ENCODE measurements at places on chromosomes 1 and 21.

GRCh38 chr1:38265293-38266196 lies 219.0 kb upstream of the POU3F1 start:
- no peak for DNase-seq

- DNase-seq = no peak
These were observed 214.6 kb downstream of the CAMTA1 start for GRCh38 chr1:6999826-7000225.

- no peak for DNase-seq
These were observed 135.5 kb downstream of the GLIS1 start for GRCh38 chr1:53603431-53603830.

- DNase-seq = no peak
These were observed 209.0 kb downstream of the RHOU start for GRCh38 chr1:228944296-228944695.

All from SHP77 treated with DMSO at 0.1 percent for 48 hours (cell line).